ENCODE measurements at places on chromosomes 12 and 14.

DNA sequence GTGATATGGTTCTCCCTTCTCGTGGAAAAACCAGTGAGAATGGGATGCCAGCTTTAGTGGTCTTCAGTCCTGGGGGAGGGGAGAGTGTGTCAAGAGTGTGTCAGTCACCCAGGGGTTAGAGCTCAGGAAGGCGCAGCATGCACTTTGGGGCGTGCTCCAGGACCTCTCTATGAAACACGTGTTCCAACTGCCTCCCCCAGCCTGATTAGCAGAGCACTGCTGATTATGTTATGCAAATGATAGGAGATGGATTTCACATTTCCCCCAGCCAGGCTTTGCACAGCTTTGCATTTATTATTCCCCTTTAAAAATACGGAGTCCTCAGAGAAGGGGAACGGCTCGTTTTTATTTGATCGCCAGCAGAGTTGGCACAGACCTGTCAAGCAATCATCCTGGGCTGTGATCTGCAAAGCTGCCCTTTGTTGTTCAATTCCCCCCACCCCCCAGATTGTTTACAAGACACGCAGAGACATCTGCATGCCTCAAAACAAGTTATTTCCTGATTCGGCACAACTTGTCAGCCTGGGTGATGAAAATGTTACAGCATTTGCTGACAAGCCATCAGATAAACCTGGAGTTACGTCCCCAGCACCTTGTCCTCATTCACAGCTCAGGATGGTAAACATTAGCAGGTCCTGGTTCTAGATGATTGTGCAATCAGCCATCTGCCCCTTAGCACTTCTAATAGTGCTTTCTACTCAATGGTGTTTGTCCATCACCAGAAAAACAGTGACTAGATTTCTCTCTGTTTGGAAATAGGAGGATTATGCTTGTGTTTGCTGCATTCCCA is 196.5 kb downstream of the NOVA1 start:
- DNase-seq, result no peak

GRCh38 chr14:62378057-62378456 is 615.8 kb downstream of the SNAPC1 start:
- DNase-seq, result no peak

DNA sequence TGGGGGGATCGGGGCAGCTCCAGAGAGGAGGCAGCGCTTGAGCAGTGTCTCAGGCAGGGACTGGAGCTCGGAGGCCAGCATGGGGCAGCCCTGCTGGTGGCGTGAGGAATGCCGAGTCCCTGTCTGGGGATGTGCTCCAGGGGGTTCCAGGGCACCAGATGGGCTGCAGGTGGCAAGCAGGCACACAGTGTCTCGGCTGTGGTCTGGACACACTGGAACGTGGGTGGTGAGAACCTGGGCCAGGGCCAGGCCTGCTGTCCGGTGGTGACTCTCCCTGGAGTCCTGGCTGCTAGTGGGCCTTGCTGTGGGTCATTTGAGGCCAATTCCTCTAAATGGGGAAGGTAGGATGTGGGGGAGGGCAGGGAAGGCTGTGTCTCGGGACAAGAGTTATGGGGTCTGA is 199.4 kb upstream of the RTL1 start:
- no peak for DNase-seq

DNA sequence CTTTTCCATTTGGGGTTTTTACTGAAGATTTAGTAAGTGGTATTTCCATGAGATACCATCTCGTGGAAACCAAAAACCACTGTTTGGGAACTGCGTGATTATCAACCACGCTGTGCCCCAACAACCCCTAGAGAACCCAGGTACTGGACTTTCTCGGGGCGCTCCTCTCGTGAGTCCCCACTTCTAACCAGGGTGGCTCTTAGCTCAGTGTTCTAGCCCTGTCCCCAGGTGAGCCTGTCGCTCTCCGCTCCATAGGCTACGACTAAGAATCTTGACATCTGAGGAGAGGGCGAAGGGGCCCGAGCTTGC is 686 bp downstream of the MCRS1 start:
- no peak for DNase-seq

DNA sequence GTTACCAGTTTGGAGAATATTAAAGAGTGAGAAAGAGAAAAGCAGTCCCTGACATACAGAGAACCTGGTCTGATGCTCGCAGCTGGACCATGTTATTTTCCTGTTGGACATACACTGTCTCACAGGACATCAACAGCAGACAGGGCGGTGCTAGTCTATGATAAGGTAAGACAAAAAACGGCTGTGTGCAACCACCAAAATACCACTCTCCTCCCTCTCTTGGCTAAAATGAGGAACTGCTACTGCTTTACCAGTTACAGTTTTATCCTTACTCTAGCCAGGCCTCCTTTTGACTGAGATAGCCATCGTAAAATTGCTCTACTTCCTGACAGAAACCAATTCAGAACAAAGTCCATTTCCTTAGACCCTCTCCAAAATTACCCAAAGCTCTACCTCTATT is 47.0 kb upstream of the ERGIC2 start:
- DNase-seq, result no peak

DNA sequence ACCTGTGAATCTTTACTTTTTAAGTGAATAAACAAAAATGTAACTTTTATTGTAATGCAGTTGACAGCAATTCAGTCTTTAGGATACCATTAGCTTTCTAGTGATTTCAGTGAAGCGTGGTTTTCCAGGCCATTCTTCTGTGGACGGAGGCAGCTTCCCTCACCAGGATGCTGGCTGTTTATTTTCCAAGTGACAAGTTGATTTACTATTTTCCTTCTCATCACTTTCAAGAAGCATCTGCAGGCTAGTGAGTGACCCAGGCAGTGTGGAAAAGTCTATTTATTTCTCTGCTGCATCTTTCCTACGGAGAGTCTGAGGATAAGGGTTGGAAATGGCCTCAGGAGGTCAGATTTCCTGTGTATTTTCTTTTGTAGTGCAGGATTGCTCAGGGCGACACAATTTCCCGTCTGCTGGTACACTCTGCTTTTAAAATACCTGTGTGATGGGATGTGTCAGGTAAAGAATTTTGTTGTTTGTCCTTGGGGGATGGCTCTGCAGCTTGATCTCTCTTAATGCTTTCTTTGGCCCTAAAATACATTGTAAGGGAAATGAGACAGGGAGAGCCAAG is 467.8 kb downstream of the NRXN3 start:
- DNase-seq, result no peak

Measured in T-cell (primary cell).